ENCODE measurements at places on chromosomes 4 and X. TPM values are rescaled to one million over a fixed set of nuclear protein-coding genes. Genes with fewer than 3 reads are reported as not detected.

CFAP299 gene
- not detected for total RNA-seq

DNA sequence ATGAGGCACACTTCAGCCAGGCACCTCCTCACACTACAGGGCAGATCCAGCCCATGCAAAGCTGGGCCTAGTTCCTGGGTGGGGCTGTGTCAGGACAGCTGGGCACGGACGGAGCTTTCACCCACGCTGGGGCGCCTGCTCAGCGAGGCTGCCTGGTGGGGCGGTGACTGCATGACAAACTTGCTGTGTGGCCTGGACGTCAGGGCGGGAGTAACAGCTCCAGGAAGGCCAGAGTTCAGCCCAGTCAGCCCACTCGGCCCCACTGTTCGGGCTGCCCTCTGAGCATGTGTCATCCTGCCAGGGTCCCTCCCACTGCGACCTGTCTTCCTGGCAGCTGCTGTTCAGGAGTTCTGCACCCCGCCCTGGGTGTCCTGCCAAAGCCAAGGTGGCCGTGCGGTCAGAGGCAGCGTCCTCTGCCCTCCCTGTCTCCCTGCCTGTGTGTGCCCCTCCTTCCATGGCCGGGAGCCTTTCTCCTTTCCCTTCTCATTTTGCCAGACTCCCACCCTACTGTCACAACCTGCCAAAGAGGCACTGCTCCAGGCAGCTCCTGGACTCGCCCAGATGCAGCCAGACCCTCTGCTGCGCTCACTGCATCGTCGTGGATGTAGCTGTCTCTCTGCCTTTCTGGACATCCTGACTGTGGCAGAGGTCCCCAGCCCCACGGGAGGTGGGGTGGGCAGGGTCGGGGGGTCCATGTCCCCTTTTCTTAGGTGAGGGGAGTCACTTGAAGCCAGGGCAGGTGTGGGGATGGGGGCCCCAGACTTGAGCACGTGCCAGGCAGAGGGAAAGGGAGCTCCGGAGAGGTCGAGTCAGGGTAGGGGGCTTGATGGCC, 33.0 kb upstream of the KIAA0232 start:
- no peak for DNase-seq

NCBP2L gene
- not detected for total RNA-seq

DNA sequence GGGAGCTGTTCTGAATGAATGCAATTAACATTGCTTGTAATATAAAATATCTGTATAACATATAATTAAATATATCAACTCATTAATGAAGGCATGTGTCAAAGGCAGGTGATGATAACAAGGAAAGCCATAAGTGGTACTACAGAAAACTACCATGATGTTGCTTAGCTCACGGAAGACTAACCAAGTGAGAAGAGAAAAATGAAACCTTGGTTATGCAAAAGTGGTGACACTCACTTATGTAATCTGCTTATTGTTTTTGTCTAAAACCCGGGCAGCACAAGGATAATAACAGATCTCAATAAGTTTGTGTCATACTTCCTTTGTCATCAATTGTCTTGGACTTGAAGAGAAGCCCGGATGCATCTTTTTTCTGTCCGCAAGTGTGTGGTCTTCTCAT, 156.4 kb downstream of the HS6ST2 start:
- no peak for DNase-seq

GRCh38 chr4:113701169-113701568, 60.4 kb downstream of the CAMK2D start:
- DNase-seq, result no peak

Data from cardiac septum (tissue), 1 donor.